ENCODE measurements at places on chromosomes 2 and 18. TPM values are rescaled to one million over a fixed set of nuclear protein-coding genes. Genes with fewer than 3 reads are reported as not detected.

DNA sequence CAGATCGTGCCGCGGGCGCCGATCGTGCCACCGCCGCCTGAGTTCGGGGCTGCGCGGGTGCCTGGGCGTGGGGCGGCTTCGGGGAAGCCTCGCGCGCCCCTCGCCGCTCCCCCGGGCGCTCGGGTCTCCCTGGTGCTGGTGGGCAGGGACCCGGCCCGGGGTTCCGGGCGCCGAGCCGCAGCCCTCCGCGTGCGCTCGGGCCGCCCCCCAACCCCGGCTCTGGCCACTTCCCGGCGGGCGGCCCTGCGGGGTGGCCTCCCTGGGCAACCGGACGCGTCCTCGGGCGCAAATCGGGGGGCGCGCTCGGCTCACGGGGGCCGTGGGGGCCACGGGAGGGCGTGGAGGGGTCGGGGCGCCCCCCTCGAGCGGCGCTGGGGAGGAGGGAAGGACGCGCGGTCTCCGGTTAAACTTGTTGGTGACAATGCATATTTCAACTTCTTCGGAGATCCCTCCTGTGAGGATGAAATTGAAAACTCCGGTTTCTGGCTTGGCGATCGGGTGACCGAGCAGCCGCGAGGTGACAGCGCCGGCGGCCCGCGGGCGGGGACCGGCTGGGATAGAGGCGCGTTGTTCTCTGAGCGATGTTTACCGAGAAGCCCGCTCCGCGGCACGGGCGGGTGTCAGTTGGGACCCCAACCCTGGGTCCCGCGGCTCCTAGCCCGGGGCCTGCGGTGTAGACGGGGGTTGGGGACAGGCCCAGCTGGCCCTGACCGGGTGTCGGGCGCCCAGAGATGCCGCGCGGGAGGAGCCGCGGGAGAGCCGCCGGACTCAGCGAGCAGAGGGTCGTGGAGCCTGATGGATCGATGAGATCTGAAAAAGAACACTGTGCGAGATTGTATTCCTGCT lies 676 bp downstream of the SH3BP4 start:
- H3K36me3 ChIP-seq: no peaks in the 10 kb centered on the region
- peak overlapping the region; percentile 91 for H3K4me3 ChIP-seq
- H3K27ac ChIP-seq: peak overlapping the region; percentile 69
- H3K27me3 ChIP-seq: peaks cover 5% of the 10 kb centered on the region

Gene EML6
- 8.1 TPM for total RNA-seq

DNA sequence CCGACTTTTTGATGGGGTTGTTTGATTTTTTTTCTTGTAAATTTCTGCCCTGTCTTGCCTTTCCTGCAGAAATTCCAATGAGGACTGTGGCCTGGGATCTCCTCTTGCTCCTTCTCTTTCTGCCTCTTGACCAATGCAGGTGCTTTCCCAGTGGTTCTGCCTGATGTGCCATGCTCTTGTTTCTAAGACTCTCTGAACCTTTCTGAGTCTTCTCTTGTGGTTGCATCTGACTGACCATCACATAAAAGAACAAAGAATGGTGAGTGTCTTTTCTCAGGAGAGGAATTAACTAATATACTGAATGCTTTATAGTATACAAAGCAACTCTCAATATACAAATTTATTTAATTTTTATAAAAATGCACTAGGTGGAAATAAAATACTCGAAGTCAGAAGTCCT lies 424.6 kb downstream of the TRIB2 start:
- H3K27ac ChIP-seq: no peak overlapping the region
- no peak overlapping the region for H3K4me3 ChIP-seq
- no peaks in the 10 kb centered on the region for H3K27me3 ChIP-seq
- H3K4me1 ChIP-seq: no peaks in the 10 kb centered on the region
- no peaks in the 10 kb centered on the region for H3K36me3 ChIP-seq

- no peak overlapping the region for H3K4me3 ChIP-seq
- peaks cover 11% of the 10 kb centered on the region for H3K4me1 ChIP-seq
- H3K36me3 ChIP-seq: no peaks in the 10 kb centered on the region
- no peak overlapping the region for H3K27ac ChIP-seq
Measured at GRCh38 chr2:205617905-205618304, 64.4 kb upstream of the NRP2 start.

Data from neural crest cell (in vitro differentiated cells).